Neuronal stem cell (in vitro differentiated cells): ENCODE measurements at places on chromosomes 16 and 17.

DNA sequence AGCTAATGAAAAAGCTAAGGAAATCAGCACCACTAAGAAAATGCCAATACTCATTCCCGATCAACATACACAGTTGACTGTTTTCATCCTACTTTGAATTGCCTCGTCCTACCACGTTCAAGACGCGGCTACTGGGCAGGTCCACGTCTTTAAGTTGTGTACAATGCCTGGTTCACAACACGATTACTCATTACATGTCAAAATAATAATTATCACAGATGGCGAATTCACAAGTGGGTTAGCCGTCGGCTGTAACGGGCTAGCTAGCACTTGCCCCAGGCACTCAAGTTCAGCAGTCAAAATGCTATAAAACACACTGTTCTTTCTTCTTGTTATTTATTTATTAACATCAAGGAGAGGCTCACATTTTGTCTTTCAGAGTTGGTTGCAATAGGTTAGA lies 124.2 kb downstream of the ZFHX3 start:
- no peak overlapping the region for H3K4me3 ChIP-seq
- H3K4me1 ChIP-seq, result peaks cover 18% of the 10 kb centered on the region
- no peaks in the 10 kb centered on the region for H3K36me3 ChIP-seq
- DNase-seq, result no peak
- H3K27me3 ChIP-seq, result no peaks in the 10 kb centered on the region

DNA sequence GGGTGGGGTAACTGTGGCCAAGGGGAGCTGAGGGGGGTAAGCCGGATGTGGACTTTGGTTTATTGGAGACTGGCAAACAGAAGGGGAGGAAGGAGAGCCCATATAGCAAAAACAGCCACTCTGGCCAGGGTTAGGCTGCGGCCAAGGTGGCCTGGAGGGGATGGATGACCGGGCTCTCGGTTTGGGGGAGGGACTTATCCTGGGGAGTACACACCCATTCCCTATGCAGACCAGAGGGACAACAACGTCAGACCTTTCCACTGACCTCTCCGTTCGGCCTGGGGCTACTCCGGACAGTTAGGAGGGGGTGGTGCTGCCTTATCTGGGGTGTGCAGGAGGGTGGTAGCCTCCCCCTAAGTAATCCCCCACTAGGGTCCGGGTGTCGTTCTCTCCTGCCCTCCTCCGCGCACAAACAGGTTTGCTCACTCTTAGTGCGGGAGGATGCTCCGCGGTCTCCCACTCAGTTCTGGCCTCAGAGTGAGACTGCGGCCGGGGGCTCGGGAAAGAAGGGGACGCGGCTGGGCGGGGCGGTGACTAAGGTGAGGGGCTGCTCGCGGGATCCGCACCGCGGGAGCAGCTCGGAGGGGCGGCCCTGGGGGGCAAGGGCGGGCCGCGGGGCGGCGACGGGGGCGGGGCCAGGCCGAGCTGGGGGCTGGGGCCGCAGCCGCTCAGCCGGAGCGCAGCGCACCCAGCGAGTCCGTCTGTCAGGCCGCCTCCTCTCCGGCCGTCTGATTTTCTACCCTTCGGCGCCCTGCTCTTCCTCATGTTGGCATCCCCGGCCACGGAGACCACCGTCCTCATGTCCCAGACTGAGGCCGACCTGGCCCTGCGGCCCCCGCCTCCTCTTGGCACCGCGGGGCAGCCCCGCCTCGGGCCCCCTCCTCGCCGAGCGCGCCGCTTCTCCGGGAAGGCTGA lies at the start of gene WNK4:
TSS of gene WNK4 (plus strand) at position 675 of the 915 bp plus-strand sequence. CDS start at position 764, 89 bp downstream.
- peak; percentile 42 for DNase-seq
- H3K27me3 ChIP-seq, result peaks cover 8% of the 10 kb centered on the region
- no peak within 1 kb of the TSS for H3K27ac ChIP-seq
- H3K4me1 ChIP-seq, result peaks cover 9% of the 10 kb centered on the region
- no peak within 1 kb of the TSS for H3K4me3 ChIP-seq

- peaks cover 23% of the 10 kb centered on the region for H3K27me3 ChIP-seq
- H3K36me3 ChIP-seq, result no peaks in the 10 kb centered on the region
- peaks cover 3% of the 10 kb centered on the region for H3K4me1 ChIP-seq
- peak within 1 kb of the TSS; percentile 46 for H3K4me3 ChIP-seq
- no peak within 1 kb of the TSS for H3K27ac ChIP-seq
Observed at GRCh38 chr17:4739122-4740024, at the start of the genes CXCL16 and ZMYND15. Gene CXCL16, minus strand, starts transcription at chr17:4739928. Its CDS starts 589 bp downstream, at chr17:4739339. Gene ZMYND15, plus strand, starts transcription at chr17:4739833. Its CDS starts 716 bp downstream, at chr17:4740549.

GRCh38 chr16:23317266-23317661 lies 15.2 kb downstream of the SCNN1B start:
- H3K4me1 ChIP-seq, result no peaks in the 10 kb centered on the region
- no peaks in the 10 kb centered on the region for H3K27me3 ChIP-seq
- no peak overlapping the region for H3K4me3 ChIP-seq
- H3K27ac ChIP-seq, result no peak overlapping the region

DNA sequence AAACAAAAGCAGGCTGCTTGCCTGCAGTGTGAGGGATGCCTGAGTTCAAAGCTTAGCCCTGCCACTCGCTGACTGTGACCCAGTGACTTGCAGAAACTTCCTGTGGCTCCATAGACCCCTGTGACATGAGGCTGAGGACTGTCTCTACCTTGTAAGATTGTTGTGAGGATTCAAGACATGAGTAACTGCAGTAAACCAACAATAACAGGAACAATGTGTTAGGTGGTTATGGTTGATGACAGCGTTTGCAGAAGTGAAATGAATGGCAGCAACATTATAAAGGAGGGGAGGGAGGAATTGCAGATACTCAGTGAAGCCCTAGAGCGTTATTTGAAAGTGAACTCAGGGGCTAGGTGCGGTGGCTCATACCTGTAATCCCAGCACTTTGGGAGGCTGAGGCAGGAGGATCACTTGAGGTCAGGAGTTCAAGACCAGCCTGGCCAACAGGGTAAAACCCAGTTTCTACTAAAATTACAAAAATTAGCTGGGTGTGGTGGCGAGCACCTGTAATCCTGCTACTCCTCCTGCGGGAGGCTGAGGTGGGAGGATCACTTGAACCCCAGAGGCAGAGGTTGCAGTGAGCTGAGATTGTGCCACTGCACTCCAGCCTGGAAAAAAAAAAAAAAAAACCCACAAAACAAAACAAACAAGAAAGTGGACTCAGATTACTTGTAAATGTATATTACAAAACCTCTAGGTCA lies 33.5 kb upstream of the EMP2 start:
- no peaks in the 10 kb centered on the region for H3K27me3 ChIP-seq
- no peak overlapping the region for H3K4me3 ChIP-seq
- no peak overlapping the region for H3K27ac ChIP-seq
- H3K36me3 ChIP-seq, result no peaks in the 10 kb centered on the region
- no peak for DNase-seq

DNA sequence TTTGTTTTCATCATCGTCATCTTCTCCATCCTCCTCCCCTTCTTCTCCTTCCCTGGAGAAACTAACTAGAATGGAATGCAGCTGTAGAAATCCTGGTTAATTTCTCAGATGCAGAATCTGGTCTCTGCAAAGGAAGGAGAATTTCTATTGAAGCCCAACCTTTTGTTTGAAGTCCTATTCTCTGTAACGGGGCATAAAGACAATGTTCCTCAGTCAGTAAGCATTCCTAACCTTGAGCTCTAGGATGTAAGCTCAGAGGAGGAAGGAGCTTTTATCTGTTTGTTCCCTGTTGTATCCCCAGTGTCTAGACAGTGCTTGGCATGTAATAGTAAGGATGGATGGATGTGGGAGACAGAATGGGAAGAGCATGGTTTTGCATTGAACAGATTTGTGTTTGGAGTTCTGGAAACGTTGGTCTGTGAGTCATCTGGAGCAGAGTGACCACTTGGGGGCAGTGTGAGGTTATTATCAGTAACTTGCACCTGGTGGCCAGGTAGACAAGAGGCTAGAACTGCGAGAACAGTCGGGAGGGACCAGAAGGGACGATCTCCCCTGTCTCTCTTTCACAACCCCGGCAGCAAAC lies 363.7 kb downstream of the SNX29 start:
- H3K36me3 ChIP-seq, result no peaks in the 10 kb centered on the region
- DNase-seq, result no peak
- no peaks in the 10 kb centered on the region for H3K4me1 ChIP-seq

- H3K4me3 ChIP-seq, result no peak overlapping the region
- H3K36me3 ChIP-seq, result no peaks in the 10 kb centered on the region
- no peak for DNase-seq
- H3K27me3 ChIP-seq, result no peaks in the 10 kb centered on the region
- no peak overlapping the region for H3K27ac ChIP-seq
Observed at GRCh38 chr16:56204816-56205215, 13.5 kb downstream of the GNAO1 start.

DNA sequence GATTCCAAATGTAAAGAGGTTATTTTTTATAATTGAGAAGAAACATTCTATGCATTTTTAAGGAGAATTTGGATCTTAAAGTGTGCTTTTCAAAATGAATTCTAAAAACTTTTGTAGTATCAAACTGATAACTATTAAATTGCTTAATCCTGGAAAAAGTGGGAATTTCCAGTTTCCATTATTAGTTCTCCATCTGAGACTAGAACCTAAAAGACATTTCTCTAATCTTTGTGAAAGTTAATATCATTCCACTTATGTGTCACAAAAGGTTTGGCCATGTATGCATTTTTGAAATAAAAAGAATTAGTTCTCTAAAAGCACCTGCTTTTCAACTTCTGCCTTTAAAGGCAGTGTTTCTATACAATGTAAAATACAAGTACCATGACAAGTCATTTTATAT lies 155.0 kb downstream of the BCAS3 start:
- no peaks in the 10 kb centered on the region for H3K27me3 ChIP-seq
- H3K4me1 ChIP-seq, result no peaks in the 10 kb centered on the region
- H3K27ac ChIP-seq, result no peak overlapping the region

DNA sequence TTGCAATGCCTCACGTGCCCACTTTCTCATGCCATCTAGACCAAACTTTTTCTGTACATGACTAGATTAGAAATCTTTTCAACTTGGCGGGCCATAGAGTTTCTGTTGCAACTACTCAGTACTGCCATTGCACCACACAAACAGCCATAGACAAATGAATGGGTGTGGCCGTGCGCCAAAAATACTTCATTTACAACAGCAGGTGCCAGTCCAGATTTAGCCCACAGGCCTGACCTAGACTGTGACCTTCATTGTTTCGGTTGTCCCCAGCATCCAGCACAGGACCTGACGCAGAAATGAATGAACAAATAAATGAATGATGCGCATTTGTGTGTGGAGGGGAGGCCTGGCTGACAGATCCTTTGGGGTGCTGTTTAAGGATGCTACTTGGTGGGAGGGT lies 14.3 kb upstream of the PDK2 start:
- H3K27ac ChIP-seq, result no peak overlapping the region
- H3K4me3 ChIP-seq, result no peak overlapping the region
- DNase-seq, result no peak
- H3K36me3 ChIP-seq, result no peaks in the 10 kb centered on the region
- H3K27me3 ChIP-seq, result no peaks in the 10 kb centered on the region
- no peaks in the 10 kb centered on the region for H3K4me1 ChIP-seq

DNA sequence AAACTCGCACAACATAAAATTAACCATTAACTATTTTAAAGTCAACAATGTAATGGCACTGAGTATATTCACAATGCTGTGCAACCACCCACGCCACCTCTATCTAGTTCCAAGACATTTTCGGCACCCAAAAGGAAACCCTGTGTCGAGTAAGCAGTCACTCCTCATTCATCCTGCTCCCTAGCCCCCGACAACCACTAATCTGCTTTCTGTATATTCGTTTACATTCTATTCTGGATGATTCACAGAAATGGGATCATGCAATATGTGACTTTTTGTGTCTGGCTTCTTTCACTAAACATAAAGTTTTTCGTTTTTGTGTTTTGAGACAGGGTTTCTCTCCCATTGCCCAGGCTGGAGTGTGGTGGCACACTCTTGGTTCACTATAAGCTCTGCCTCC lies 42.2 kb upstream of the HAPSTR1 start:
- H3K27ac ChIP-seq, result no peak overlapping the region
- no peaks in the 10 kb centered on the region for H3K36me3 ChIP-seq
- no peaks in the 10 kb centered on the region for H3K27me3 ChIP-seq

- no peaks in the 10 kb centered on the region for H3K27me3 ChIP-seq
- no peak overlapping the region for H3K4me3 ChIP-seq
- H3K36me3 ChIP-seq, result peaks cover 4% of the 10 kb centered on the region
- H3K4me1 ChIP-seq, result peaks cover 50% of the 10 kb centered on the region
- no peak for DNase-seq
- peak overlapping the region; percentile 20 for H3K27ac ChIP-seq
Observed at GRCh38 chr17:57557416-57557815, 187.7 kb downstream of the CCDC182 start.

DNA sequence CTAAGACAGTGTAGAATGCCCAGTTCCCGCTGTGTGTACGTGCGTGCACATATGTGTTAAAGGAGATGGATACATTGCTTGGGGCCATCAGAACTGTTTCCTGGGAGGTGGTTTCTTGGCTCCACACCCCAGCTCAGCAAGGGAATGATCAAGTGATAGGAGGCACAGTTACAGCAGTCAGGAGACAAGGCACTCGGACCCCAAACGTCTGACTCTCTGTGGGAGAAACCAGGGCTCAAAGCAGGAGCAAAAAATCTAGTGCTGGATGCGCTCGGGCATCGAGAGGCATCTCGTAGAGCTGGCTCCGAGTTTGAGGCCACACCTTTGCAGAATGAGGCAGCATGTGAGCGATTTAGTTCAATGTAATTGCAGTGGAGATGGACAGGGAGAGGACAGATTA lies 71.9 kb downstream of the RBBP6 start:
- peaks cover 3% of the 10 kb centered on the region for H3K4me1 ChIP-seq
- no peak overlapping the region for H3K27ac ChIP-seq
- no peaks in the 10 kb centered on the region for H3K27me3 ChIP-seq
- no peaks in the 10 kb centered on the region for H3K36me3 ChIP-seq
- no peak for DNase-seq
- H3K4me3 ChIP-seq, result no peak overlapping the region

DNA sequence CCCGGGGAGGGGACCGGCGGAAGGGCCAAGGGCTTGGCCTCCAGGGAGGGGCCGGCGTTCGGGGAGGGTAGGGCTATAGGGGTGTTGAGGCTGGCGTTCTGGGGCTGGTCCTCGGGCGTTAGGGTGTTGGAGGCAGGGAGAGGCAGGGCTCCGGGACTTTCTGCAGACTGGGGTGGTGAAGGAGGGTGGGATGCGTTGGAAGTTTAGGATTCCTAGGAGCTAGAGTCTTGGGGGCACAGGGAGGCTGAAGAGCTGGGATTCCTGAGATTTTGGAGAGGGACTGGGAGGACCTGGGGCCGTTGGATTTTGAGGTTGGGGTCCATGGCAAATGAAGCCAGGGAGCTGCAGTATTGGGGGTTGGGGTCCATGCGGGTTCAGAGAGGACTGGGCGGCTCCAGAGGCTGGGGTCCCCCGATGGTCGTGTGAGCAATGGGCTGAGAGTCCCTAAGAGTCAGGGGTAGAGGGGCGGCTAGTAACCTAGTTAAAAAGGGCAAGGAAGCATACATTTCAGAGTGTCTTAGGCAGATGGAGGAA lies 740 bp downstream of the NFATC2IP start:
- peaks cover 26% of the 10 kb centered on the region for H3K36me3 ChIP-seq
- no peaks in the 10 kb centered on the region for H3K27me3 ChIP-seq
- peaks cover 7% of the 10 kb centered on the region for H3K4me1 ChIP-seq
- no peak overlapping the region for H3K27ac ChIP-seq
- no peak for DNase-seq
- H3K4me3 ChIP-seq, result peak overlapping the region; percentile 91

- H3K4me3 ChIP-seq, result no peak overlapping the region
- no peaks in the 10 kb centered on the region for H3K27me3 ChIP-seq
- peaks cover 3% of the 10 kb centered on the region for H3K4me1 ChIP-seq
Observed at GRCh38 chr16:62029947-62030346, 6.3 kb downstream of the CDH8 start.
